ENCODE measurements at places on chromosomes 16 and 17. TPM values are rescaled to one million over a fixed set of nuclear protein-coding genes. Genes with fewer than 3 reads are reported as not detected.

DNA sequence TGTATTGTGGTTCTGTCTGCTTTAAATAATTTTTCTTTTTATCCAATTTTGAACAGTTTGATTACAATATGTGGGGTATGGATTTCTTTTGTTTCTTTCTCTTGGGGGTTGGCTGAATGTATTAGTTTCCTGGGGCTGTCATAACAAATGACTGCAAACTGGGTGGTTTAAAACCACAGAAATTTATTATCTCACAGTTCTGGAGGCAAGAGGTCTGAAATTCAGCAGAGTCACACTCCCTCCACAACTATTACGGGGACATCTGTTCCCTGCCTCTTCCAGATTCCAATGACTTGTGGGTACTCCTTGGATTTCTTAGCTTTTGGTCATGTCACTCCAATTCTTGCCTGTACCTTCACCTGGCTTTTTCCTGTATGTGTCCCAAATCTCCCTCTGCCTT, 23.7 kb downstream of the COX11 start:
- no peaks in the 10 kb centered on the region for H3K4me1 ChIP-seq
- no peaks in the 10 kb centered on the region for H3K36me3 ChIP-seq
- no peak overlapping the region for H3K4me3 ChIP-seq
- H3K27me3 ChIP-seq, result no peaks in the 10 kb centered on the region

Gene CHST5
- 0.19 TPM for total RNA-seq

Gene NPIPB12
- total RNA-seq, result 4.7 TPM

- no peak overlapping the region for H3K27ac ChIP-seq
- H3K36me3 ChIP-seq, result no peaks in the 10 kb centered on the region
- DNase-seq, result no peak
- no peak overlapping the region for H3K4me3 ChIP-seq
- H3K27me3 ChIP-seq, result no peaks in the 10 kb centered on the region
- peaks cover 21% of the 10 kb centered on the region for H3K4me1 ChIP-seq
These were observed 50.7 kb downstream of the TANGO6 start for GRCh38 chr16:68893710-68894705.

DNA sequence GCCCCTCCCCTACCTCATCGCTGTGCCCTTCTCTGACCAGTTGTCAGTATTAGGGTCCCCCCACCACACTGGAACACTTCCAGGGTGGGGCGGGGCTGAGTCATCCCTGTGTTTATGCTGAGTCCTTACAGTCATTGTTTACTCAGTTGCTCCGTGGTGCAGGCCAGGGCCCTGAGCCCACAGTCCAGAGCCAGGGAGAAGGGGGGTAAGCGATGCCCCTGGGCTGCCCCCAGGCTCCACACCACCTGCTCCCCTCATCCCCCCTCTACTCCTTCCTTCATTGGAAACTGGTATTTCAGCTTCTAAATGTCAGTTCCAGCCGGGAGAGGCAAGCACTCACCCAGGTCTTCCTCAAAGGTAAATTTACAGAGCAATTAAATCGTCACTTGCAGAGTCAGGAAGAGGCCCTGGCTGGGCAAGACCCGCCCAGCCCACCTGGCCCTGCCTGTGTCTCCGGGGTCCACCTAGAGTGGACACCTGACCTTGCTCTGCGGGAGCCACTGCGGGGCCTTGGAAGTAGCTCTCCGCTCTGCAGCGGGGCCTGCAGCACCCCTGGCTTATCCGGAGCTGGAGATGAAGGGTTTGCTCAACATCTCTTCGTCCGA, 4.8 kb downstream of the ATP2A3 start:
- H3K27ac ChIP-seq, result peak overlapping the region; percentile 64
- H3K27me3 ChIP-seq, result peaks cover 33% of the 10 kb centered on the region
- H3K4me3 ChIP-seq, result no peak overlapping the region
- H3K36me3 ChIP-seq, result no peaks in the 10 kb centered on the region
- peaks cover 77% of the 10 kb centered on the region for H3K4me1 ChIP-seq

DNA sequence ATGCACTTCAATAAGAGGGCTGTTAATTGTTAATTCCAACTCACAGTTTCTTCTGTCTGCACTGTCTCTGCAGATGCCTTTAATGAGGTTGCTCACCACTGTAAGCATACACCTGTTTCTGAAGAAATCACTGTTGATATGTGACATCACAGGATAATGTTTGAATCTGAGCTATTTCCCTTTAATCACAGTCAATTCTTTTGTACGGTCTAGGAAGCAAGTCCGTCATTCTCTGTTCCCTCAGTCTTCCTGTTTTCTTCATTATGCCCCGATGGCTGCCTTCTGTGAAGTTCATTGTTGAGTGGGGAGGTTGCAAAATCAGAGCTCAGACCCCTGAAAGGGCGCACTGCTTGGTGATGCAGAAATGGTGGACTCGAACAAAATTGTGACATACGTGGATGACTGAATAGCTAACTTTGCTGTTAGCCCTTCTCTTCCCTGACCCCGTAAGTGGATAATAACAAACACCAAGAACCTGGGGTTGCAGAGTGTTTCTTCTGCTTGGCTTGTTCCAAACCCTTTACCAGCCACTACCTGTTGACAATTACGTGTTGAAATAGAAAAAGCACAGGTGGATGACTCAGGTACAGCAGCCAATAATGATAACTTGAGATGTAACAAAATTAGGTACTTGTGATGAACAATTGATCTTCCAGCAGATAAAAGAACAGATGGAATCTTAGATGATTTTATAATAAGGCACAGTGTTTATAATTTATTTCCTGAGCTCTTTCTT, 71.9 kb upstream of the AXIN2 start:
- no peak overlapping the region for H3K4me3 ChIP-seq
- no peak for DNase-seq
- no peaks in the 10 kb centered on the region for H3K36me3 ChIP-seq
- no peaks in the 10 kb centered on the region for H3K27me3 ChIP-seq
- H3K4me1 ChIP-seq, result peaks cover 8% of the 10 kb centered on the region
- H3K27ac ChIP-seq, result no peak overlapping the region

GRCh38 chr16:1920727-1921171, 2.5 kb upstream of the HS3ST6 start:
- no peak overlapping the region for H3K4me3 ChIP-seq
- no peaks in the 10 kb centered on the region for H3K36me3 ChIP-seq
- H3K27ac ChIP-seq, result no peak overlapping the region
- peaks cover 18% of the 10 kb centered on the region for H3K27me3 ChIP-seq

Gene ZNF319
- 2.6 TPM for total RNA-seq
